ENCODE measurements at places on chromosomes 11 and 22.

GRCh38 chr11:124762105-124762623, at the start of gene ESAM:
Gene ESAM (minus strand): TSS chr11:124762290. CDS start chr11:124762154, 136 bp downstream.
- no peak for DNase-seq

GRCh38 chr22:24514241-24515026, 19.3 kb downstream of the UPB1 start:
- DNase-seq: no peak

GRCh38 chr11:92796744-92797143, 172.7 kb upstream of the MTNR1B start:
- DNase-seq: no peak

DNA sequence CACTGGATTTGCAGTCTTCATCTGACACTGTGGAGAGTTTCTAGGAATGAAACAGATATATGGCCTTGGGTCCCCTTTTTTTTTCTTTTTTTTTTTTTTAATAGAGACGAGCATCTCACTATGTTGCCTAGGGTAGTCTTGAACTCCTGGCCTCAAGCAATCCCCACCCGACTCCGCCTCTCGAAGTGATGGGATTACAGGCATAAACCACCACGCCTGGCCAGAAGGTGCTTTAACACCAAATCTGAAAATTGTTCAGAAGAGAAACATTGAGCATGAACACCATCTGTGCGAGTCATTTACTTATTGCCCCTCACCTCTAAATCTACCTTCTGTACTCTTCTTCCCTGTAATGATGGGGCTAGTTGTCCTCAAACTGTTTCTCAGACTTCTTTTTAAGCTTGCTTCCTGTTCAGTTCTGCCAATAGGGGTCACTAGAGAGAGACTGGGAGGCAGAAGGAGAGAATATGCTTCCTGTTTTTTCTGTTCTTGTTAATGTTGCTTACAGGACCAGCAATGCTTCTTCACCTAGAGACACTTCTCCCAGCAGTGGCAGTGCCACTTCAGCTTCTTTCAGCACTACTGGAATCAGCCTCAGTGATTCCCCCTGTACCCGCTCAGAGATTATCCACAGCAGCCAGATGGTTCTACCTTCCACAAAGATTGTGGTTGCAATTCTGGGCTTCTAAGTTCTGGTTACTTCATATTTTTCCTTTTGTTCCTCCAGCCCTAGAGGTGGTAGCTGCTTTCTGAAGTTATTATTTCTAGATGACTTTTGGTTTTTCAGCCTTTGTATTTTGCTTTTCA, 20.8 kb upstream of the ZBED5 start:
- DNase-seq: peak; percentile 28

- no peak for DNase-seq
Observed at GRCh38 chr22:49781289-49781782, 46.3 kb downstream of the BRD1 start.

- DNase-seq: no peak
Observed at GRCh38 chr22:24099071-24099470, 82.2 kb upstream of the SUSD2 start.

GRCh38 chr11:1057806-1058205, 16.9 kb upstream of the MUC2 start:
- DNase-seq: no peak

DNA sequence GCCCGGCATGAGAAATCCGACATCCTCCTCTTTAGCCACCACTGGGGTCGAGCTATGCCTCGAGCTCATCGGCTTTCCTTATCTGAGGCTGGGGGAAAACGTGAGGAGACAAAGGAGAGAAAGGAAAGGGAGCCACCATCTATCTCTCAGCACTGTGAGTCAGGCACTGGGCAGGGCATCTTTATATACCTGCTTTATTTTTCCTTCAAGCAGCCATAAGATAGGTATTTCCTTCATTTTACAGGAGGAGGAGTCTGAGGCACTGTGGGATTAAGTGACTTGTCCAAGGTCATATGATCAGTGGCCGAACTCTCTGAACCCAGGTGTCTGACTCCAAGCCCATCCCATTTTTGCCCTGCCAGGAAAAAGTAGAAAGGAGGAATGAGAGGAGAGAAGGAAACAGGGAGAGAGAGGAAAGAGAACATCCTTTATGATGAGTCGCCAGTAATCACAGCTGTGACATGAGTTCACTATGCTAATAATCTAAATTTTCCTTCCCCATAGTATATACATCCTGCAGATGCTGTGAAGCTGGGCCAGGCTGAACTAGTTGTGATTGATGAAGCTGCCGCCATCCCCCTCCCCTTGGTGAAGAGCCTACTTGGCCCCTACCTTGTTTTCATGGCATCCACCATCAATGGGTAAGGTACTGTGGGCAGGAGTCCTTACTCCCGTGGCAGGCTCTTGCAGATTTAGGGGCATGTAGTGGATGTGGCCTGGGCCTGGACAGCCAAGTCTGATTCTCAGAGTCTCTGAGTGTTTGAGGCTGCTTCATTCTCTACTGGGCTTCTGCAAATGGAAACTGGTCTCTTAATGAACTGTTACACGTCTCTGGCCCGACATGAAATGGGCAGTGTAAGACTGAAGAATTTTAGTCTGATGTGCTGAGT, 21.8 kb downstream of the NAT10 start:
- no peak for DNase-seq

DNA sequence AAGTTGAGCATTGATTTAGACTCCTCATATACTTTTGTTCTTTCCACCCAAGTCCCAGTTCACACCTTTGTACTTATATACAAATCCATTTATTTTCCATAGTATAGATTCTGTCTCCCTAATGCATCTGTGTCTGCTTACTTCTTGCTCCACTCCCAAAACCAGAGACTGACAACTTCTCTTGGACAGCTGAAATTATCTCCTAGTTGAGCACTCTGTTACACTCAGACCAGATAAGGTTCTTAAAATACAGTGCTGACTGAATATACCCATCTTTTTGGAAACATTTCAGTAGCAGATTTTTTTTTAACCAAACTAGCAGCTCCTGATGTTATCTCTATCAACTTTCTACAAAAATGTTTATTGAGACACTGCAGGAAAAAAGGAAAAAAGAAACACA, 106.3 kb downstream of the OPCML start:
- no peak for DNase-seq

GRCh38 chr11:64553554-64554201, 37.3 kb upstream of the SLC22A12 start:
- DNase-seq: no peak

DNA sequence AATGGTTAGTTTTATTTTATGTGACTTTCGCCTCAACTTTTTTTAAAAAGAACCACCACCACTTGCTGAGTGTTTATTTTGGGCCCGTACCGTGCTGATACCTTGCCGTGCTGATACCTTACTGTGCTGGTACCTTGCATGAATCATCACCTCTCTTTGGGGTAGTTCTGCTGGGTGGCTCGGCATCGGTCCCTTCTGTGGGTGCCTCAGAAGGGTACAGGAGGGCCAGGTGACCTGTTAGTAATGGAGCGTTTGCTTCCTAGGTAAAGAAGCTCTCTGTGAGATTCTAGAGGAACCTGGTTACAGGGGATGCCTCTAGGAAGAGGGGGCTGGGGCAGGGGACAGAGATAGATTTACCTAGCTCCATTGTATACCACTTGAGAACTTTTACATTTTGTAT, 17.1 kb downstream of the TOM1 start:
- no peak for DNase-seq

DNA sequence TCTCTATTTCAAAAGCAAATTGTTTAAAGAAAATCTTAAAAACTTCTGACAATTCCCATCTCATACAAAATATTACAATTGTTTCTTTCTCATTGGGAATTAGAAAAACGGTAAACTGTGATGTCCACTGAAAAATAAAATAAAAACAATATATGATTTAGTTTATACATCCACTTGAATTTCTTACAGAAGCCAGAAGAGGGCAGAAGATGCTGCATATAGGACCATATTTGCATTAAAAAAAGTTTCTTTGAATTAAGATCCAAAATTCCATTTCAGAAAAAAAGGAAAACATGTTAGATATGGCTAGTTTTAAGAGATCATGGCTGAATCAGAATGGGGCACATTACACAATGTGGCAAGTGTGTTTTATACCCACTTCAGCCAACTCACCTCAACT, 39.3 kb upstream of the LRRC4C start:
- DNase-seq: no peak

- DNase-seq: no peak
Observed at GRCh38 chr11:63979426-63979825, 5.0 kb downstream of the COX8A start.

DNA sequence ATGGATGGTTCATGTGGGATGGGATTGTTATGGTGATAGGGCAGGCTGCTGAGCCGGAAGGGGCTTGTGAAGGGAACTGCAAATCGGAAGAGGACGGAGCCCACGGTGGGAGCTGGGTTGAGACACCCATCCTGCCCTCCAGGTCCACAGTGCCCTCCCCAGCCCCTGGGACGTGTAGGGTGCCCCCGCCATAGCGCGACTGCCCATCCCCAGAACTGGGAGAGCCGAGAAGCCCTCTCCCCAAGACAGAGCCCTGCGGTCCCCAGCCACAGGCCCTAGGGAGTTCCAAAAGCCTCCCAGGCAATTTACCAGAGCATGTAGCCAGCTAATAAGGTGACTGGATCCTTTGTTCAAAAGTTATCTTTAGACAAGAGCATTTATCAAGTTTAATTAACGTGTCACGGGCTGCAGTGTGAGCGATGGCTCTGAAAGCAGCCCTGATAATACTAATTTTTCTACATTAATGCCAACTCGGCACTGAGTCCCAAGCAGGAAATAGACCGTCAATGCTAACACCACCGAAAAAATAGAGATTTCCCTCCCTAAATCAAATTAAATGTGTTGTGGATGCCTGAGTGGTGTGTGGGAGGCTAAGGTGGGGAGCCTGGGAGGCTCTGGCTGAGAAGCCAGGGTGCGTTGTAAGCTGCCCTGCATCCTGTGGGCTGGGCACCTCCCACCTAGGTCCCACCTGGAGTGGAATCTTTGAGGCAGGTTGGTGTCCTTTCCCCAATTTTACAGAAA, 76.8 kb upstream of the RTL6 start:
- DNase-seq: no peak

- DNase-seq: no peak
Observed at GRCh38 chr11:83871054-83871453, 584.9 kb upstream of the CCDC90B start.

DNA sequence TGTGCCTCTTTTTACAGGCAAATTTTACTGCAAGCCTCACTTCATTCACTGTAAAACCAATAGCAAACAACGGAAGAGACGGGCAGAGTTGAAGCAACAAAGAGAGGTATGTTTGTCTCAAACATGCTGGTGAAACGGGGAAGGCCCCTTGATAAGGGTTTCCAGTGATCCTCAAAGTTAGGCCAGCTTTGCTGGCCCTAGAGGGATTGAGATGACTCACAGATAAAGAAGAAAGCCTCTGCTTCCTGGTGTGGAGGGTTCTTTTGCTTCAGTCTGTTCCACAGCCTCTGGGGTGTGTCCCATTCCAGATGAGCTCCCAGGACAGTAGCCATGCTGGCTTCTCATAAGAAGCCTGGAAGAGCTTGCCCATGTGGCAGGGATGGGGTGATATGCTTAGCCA, 118.9 kb upstream of the PARVA start:
- no peak for DNase-seq

DNA sequence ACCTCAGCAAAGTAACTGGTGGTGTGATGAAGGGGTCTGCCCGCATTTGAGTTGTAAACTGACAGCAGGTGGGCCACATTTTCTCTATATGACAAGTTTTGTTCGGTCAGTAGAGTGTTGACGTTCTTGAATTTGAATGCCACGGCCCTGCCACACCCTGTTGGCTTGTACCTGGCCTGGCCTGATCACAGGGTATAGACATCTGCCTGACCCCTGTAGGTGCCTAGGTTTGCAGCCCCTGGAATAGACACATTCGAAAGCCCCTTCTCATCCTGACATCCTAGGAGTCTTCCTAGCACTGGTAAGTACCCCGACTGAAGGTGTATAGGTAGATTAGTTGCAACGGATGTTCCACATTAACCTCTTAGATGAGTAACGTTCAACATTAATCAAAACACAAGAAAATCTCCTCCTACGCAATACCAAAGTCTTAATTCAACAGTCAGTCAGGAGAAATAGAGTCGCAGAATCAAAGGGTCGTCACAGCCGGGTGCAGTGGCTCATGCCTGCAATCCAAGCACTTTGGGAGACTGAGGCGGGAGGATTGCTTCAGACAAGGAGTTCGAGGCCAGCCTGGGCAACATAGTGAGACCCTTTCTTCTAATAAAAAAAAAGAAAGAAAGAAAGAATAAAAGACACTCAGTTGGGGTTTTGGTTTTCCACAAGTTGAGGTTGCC, 43.6 kb upstream of the CD5 start:
- no peak for DNase-seq

GRCh38 chr22:23835484-23836144, 3.2 kb downstream of the DERL3 start:
- no peak for DNase-seq

- DNase-seq: no peak
Observed at GRCh38 chr11:289398-289711, 429 bp downstream of the PGGHG start.

- DNase-seq: no peak
Observed at GRCh38 chr11:65789230-65790103, 2.6 kb downstream of the OVOL1 start.

DNA sequence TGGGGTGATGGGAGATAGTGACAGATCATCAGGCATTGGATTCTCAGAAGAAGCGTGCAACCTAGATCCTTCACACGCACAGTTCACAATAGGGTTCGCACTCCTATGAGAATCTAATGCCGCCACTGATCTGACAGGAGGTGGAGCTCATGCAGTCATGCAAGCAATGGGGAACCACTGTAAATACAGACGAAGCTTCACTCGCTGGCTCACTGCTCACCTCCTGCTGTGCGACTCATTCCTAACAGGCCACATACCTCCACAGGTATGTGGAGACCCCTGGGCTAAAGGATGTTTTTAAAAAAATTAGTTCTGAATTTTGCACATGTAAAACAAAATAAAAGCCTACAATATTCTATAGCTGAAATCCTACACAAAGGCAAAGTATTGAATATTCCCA, 20.5 kb upstream of the TEAD1 start:
- no peak for DNase-seq

DNA sequence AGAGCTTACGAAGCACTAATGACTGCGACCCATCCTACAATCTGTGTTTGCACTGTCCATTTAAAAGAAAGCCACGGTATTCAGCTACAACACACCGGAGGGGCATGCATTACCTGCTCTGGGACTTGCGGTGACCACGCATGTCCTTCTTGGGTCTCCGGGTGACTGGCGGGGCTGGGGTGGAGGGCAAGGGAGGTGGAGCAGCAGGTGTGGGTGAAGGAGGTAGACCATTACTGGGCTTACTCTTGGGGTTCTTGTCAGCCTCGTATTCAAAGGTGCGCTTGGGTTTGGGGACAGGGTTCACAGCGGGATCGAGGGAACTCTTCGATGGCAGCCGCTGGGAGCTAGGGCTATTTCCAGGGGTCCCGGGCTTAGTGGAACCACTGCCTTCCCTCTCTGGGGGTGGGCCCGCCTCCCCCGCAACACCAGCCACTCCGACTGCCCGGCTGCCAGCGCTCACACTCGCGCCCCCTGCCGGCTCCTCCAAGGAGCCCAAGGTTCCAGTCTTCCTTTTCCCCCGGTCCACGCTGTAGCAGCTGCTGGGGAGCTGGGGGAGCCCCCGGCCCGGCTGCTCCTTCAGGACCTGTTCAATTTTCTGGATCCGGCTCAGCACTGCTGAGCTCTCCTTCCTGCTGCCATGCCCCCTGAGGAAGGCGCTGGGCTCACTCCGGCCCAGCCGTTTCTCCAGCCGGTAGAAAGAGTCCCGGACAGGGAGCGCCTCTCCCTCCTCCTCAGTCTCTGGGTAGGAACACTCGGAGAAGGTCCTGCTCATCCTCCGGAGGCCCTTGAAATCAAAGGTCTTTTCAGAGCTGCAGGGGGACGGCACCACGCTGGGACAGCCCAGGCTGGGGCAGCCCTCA, 47.5 kb downstream of the RPL27A start:
- no peak for DNase-seq

GRCh38 chr11:69508974-69509373, 27.5 kb downstream of the LINC01488 start:
- DNase-seq: no peak

- no peak for DNase-seq
Observed at GRCh38 chr11:64006398-64006797, 20.2 kb downstream of the OTUB1 start.

Data from SIG-M5 (cell line).